ENCODE measurements at places on chromosomes 6 and 20.
A peak's percentile ranks its signal among the peaks of the same experiment; 100 is the strongest.

DNA sequence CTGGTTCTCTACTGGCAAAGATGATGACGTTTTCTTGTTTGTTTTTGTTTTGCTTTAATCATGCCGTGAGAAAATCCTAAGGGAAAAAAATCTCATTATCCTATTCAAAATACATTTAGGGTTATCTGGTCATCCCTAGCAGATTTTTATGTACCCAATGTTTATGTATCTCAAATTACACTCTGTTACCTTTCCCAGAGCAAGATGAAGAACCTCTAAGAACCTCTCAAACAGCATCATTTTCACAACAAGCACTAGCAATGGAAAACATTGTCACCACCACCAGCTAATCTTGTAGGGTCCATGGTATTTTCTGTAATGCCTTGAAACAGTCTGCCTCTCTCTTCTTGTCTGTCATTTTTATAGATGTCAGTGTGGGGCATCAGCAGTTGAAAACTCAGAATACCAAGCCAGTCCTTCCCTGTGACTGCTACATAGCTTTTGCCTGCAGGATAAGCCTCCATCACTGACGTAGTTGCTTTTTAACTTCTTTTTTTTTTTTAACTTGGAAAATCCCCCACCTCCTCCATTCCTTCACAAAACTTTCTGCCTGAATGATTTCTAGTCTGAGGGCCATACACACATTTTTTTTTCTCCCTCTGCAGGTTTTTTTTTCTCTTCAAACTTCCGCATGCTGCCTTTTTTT, 2.4 kb upstream of the SNAP25 start:
- DNase-seq: no peak

DNA sequence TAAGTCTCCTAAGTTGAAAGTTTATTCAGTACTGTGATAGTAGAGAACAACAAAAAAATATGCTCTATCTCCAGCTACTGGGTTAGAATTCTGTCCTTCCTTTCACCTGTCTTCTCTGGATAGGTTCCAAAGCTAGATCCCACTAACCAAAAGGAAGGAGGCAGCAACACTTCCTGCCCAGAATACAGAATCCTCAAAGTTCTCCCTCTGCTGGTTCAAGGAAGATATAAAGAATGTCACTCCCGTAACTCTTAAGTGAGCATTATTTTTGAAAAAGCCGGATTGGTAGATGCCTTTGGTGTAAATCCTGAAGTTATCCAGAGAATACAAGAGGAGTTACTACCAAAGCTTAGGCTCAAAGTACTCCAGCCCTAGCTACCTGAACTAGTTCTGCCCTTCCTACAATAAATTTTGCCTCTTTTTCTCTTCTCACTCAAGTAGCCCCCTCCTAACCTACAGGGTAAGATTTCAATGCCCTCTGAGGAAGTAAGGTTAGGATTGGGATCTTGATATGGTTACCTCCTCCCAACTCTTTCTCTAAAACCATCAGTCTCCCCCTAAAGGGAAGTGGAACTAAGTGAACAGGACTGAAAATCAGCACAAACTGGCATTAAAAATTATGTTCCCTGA, 26.0 kb upstream of the CRIP3 start:
- peak; percentile 18 for DNase-seq

GRCh38 chr6:72559067-72559466, 62.8 kb upstream of the KCNQ5 start:
- no peak for DNase-seq

GRCh38 chr6:42295181-42295580, 77.5 kb upstream of the MRPS10 start:
- DNase-seq: no peak

DNA sequence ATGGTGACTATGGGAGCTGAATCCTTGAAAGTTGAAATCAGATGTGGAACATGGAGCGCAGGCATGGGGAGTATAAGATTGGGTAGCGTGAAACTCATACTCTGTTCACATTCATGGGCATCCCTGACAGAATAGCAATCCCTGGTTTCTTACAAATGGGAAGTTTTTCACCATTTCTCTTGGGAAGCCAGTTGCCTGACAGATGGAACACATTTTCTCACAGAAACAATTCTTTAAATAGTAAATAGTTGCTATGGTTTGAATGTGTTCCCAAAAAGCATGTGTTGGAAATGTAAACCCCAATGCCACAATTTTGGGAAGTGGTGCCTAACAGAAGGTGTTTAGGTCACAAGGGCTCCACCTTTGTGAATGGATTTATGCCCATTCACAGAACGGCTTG, 262.8 kb upstream of the HS3ST5 start:
- DNase-seq: no peak

- no peak for DNase-seq
Observed at GRCh38 chr6:90190752-90191395, 105.8 kb downstream of the BACH2 start.

DNA sequence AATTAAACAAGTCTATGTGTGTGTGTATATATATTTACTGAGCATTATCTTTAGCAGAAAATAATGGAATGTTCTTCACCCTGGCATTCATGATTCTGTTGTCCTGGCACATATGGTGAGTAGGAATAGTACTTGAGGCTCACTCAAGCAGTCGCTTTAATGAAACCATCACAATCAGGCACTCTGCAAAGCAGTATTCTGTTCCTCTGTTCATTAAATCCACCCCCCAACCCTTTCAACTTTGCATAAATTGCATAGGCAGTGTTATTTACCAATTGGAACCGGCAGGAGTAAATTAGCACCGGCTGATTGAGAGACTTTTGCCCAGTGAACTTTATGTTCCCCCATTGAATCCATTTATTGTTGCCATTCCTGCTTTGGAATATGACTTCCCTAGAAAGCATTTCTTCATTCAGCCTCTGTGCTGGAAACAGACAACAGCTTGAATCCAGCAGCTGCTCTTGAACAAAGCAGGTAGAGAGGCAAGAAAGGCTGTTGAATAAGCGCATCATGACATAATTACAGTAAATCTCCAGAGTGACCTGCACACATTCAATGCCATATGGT, 268.0 kb upstream of the RNF217 start:
- DNase-seq: no peak

DNA sequence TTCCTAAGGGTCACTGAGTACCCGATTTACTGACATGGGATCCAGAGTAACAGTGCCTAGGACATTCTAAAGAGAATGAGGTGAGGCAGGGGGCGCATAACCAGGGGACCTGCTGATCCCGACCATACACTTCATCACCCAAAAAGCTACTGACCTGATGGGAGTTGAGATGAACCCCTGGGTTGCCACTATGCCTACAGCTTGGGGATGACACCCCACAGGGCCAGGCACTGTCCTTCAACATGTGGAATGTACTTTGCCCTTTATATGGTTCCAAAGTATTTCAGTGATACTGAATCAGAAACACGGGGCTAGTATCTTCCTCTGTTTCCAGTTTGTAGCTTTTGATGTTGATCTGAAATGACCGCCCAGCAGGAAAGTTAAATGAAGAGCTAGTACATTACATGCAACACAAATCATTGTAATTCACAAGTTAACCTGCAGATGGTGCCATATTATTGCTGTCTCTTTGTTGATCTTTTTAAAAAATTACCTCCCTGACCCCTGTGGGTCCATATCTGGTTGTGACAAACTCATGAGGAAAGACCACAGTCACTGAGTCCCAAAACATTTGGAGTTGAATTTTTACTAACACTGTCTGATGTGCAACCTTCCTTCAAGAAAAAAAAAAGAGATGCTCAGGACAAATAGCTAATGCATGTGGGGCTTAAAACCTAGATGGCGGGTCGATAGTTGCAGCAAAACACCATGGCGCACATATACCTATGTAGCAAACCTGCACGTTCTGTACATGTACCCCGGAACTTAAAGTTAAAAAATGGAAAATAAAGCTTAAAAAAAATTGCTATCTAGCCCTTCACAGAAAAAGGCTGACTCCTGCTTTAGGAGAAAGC, 42.7 kb upstream of the GCNT2 start:
- DNase-seq: no peak

DNA sequence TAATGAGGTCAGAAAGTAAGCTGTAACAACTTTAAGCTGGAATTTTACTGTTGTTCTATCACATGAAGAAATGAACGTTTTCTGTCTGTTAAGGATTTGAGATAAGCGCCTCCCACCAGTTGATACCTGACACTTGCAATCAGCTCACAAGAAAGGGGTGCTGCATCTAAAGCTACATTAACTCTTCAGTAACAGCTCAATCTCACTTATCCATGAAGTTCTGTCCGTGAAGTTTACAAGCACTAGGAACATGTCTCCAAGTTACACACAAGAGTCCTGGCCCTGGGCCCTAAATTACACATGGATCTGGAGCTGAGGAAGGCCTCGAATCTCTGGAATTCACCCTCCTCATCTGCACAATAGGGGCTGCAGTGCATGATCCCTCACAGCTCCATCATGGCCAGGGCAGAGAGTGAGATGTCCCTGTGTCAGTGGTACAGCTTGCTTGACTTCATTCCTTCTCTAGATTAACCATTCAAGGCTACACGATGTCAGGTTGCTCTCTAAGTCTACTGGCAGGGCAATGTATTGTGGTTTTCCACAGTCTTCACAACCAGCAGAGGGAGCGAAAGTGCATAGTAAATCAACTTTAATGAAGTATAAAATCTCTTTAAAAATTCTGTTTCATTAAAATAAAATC, 182.4 kb upstream of the MCHR2 start:
- no peak for DNase-seq

DNA sequence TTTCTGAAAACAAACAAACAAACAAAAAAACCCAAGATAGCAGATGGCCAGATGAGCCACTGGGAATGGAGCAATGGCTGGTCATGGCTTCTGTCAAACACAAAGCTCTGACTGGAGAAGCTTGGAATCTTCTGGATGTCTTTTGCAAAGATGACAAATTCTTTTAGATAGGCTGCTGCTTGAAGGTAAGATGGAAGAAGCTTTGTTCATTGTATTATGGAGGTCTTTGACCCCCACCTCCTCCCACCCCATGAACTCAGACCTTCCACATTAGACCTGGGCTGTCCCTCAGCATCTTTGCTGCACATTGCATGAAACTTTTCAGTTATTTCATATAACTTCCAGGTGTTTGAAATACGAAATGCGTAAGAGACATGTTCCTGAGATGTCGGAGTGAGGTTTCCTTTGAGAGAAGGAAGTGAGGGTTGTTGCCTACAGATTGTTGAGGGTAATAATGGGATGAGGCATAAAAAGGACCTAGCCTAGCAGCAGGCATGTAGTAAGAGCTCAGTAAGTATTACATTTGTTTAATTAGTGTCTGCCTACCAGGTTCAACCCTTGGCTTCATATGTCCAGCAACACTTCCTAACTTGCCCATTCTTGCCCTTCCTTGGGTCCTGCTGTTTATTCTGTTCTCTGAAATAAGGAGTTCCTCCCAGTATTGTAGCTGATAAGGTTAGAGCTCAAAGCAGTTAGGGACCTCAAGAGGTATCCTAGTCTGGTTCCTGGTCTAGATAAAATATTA, 51.4 kb upstream of the IER3 start:
- no peak for DNase-seq

DNA sequence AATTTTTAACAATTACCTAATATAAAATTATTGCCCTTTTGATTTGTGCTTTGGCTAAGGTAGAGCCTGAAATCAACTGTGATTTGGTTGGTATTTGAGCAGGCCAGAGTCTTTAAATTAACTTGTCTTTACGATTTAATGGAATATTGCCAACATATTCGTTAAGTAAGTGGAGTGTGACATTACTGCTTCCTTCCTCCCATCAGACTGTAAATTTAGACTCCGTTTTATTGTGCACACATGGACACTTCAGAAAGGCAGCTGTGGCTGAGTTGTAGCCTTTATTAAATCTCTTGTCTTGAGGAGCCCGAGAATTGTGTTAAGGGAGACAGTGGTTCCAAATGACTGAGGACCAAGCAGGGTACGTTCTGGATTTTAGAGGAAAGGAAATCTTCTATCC, 57.4 kb downstream of the CAP2 start:
- no peak for DNase-seq

DNA sequence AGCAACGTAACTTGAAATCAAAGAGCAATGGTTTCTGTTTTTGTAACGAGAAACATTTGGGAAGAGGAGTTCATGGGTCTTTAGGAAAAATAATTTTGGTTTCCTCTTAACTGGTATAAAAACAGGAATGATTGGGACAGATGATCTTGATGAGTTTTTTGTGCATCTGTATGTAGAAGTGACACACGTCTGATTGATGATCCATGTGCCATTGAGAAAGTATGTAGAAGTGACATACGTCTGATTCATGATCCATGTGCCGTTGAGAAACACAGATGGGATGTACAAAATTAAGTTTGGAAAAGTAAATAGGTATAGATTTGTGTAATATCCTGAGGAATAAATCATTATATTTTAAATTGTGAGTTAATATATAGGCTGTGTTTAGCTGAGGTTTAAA, 2.1 kb downstream of the KIAA1586 start:
- DNase-seq: no peak

- DNase-seq: no peak
Observed at GRCh38 chr20:11136691-11137090, 462.9 kb upstream of the JAG1 start.

DNA sequence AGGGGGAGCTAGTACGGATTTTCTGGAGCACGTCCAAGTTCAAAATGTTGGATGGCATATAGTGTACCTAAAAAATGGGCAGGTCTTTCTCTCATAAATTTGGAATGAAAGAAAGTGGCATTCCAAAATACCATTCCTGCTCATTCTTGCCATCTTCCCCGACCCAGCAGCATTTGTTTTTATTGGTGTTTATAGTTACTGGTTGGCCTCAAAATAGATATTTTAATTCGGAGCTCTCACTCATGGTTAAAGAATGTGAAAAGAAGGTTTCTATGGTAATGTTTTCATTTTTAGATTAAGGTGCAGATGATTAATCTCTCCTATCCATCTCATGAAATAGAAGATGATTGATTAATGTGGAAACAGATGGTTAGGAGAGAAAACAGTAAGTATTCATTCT, 204.5 kb downstream of the HIVEP2 start:
- no peak for DNase-seq

DNA sequence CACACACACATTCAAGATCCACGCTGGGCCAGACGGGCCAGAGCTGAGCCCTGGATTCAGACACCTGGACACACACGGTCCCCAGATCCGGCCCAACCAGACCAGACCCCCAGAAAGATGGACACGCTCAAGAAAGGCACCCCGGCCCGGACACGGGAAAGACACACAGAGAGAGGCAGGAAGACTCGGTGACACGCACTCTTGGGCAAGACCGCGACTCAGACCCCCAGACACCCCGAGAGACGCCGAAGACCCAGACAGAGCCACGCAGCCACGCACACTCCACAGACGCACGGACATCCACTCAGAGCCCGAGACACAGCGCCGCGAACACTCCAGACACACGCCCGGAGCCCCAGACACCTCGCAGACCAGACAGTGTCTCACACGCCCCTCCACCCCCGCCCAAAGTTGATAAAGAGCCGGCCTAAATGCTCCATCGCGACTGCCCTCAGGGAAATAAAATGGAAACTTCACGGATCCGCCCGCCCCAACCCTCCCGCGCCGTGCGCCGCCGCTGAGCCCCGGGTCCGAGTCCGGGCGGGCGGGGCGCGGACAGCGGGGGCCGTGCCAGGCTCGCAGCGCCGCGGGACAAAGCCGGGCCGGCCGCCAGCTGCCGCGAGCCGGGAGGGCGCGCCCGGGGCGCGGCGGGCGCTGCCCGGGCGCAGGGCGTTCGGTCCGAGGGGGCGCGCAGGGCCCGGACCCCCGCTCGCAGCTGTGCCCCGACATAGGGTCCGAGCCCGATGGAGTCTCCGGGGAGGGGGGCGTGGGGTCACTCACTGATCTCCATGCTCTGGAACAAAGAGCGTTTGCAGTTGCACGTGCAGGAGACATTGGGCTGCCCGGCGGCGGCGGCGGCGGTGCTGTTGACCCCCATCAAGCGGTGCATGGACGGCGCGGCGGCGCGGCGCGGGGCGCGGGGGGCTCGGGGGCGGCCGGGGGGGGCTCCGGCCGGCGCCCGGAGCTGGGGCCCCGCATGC, 831 bp downstream of the PMEPA1 start:
- peak; percentile 30 for DNase-seq

GRCh38 chr20:17747431-17747846, 47.7 kb downstream of the BANF2 start:
- no peak for DNase-seq
